ENCODE measurements at places on chromosomes 12 and 14.

- DNase-seq = no peak
These were observed 592.2 kb downstream of the NRXN3 start for GRCh38 chr14:78762331-78762730.

DNA sequence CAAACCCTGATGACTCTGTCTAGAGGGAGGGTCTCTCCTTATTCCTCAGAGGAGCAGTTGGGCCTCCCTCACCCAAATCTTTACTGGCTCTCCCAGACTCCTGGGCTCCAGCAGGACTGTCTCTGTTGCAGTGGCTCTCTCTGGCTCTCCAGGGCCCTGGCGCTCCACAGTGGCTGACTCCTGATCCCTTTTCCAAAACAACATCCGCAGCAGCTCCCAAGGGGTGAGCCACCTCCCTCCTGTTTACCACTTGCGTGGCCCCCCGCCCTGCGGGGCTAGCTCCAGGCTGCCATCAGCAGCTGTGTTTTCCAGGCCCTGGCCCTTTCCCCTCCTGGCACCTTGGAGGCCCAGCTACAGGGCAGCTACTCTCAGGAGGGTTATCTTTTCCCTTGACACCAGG, 123.5 kb downstream of the CALM1 start:
- DNase-seq = no peak

- no peak for DNase-seq
These were observed 176.5 kb downstream of the PIWIL1 start for GRCh38 chr12:130514149-130514551.

DNA sequence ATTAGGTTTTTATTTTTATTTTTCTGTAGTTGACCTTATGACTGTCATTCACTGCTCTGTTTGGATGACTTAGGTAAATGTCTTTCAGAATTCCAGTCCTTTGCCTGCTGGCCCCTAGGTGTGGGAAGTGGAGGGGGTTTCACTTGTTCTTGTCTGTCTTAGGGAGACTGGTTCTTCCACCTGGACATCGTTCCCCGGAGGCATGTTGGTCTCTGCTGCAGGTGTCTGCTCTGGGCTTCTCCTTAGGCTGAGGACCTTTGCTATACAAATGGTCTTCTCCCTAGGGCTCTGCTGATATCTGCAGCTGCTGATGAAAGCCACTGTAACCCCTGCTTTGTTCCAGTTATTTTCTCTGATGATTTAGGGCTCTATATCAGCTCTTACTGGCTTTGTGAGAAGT, 97.1 kb downstream of the OTOGL start:
- DNase-seq = no peak

- no peak for DNase-seq
These were observed 6.5 kb downstream of the NFE2 start for GRCh38 chr12:54294152-54294952.

DNA sequence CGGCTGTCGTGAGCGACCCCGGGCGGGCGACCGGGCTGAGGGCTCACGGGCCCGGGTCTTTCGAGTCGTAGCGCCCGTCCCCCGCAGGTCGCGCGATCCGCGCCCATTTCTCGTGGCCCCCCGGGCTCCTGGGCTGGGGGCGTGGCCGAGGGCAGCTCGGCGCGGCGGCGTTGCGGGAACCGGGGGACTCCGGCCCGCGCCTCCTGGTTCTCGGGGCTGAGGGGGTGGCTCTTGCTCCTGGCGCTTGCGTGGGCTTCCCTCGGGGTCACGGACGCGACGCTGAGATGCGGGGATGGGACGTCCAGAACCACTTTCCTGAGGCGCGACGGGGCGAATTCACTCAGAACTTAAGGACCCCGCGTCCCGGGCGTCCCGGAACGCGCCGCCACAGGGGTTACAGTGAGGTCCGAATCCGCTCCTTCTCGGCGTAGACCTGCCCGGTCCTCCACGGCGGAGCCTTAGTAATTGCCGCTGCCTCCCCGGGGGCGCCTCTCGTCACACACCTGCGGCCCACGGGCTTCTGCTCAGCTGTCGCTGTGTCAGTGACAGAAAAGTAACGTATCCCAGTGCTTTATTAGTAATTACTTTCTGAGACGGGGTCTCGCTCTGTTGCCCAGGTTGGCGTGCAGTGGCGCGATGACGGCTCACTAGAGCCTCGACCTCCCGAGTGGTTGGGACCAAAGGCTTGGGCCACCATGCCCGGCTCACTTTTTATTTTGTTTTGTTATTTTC, 606 bp downstream of the EP400 start:
- DNase-seq = no peak

DNA sequence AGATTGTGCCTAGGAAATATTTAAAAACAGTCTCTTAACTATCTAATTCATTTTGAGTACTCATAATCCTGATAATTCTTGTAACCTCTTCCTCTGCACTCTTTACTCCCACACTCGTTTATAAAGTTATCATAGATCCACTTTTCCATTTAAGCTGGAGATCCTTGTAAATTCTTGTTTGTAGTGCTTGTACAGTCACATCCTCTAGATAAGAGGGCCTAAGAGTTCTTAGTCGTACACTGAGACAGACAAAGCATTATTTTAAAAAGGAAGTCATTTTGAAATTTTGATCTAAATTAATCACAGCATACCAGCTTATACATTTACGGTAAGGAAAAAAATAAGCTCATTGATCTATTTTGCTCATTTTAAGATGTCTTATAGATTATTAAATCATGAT, 42.5 kb downstream of the LMO3 start:
- no peak for DNase-seq

DNA sequence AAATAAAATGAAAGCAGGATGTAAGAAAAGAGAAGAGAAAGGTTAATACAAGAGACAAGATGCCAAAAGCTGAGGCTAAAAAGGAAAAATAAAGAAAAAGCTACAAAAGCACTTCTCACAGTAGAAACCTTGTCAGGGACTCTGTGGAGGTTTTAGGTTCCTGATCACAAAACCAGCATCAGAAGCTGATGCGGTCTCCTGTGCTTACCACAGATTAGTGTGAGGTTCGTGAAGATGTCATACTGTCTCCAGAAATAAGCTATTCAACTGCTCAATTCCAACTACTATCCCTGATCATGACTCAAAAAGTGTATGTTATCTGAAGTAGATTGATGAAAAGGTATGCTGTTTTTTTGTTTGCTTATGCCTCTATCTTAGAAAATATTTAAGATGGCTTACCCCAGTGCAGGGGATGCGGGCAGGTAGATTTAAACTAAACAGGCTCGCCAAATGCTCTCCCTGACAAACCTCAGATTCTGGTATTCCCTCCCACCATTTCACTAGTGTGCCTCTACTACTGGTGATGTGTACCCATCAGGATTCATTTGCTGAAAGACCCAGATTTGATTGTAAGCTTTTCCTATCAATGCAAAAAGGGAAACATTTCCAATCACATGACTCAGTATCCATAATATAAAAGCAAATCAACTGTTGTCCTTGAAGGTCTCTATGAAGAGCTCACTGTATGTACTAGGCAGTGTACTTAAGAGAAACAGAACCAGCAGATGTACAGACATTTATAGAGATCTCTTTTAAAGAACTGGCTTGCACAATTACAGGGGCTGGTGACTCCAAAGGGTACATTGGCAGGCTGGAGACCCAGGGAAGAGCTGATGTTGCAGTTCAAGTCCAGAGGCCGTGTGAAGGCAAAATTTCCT, 169.5 kb upstream of the FOXN3 start:
- DNase-seq = no peak

- no peak for DNase-seq
These were observed 486.1 kb upstream of the TMEM132C start for GRCh38 chr12:127780881-127781280.

GRCh38 chr12:94157981-94158411, 9.6 kb downstream of the PLXNC1 start:
- DNase-seq = no peak

- no peak for DNase-seq
These were observed 30.6 kb downstream of the ATF7IP start for GRCh38 chr12:14396071-14396470.

DNA sequence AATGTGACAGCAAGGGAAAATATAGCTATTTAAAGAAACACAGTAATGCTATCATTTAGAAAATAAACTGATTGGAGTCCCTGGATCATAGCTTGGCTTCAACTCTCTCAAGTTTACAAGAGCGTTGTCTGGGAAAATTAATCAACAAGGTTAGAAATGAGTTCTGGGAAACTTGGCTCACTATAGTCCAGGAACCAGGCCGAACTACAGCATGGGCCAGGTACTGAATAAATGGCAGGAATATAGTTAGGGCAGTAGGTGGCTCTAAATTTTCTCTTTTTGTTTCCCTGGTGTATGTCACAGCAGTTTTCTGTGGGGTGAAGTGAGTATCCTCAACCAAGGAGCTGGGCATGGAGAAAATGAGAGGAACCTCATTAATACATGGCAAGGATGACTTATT, 72.4 kb downstream of the PLBD1 start:
- no peak for DNase-seq

DNA sequence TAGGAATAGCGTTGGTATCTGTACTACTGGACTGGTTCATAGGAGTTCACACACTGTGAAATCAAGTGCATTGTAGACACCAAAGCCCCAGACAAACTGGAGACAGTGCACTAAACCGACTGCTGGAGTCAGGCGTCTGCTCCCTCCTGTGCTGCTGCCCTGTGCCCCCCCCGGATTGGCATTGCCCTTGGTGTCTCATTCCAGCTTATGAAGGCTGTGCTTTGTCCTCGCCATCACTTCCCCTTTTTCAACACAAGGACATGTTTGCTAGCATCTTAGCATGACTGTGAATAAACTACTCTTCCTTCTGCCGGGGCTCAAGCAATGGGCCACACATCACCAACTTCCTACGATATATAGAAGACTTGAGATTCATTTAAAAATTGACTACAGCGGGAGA, 84.0 kb downstream of the TMCC3 start:
- DNase-seq = no peak

GRCh38 chr12:9634177-9634803, 26.6 kb upstream of the KLRB1 start:
- peak; percentile 59 for DNase-seq

DNA sequence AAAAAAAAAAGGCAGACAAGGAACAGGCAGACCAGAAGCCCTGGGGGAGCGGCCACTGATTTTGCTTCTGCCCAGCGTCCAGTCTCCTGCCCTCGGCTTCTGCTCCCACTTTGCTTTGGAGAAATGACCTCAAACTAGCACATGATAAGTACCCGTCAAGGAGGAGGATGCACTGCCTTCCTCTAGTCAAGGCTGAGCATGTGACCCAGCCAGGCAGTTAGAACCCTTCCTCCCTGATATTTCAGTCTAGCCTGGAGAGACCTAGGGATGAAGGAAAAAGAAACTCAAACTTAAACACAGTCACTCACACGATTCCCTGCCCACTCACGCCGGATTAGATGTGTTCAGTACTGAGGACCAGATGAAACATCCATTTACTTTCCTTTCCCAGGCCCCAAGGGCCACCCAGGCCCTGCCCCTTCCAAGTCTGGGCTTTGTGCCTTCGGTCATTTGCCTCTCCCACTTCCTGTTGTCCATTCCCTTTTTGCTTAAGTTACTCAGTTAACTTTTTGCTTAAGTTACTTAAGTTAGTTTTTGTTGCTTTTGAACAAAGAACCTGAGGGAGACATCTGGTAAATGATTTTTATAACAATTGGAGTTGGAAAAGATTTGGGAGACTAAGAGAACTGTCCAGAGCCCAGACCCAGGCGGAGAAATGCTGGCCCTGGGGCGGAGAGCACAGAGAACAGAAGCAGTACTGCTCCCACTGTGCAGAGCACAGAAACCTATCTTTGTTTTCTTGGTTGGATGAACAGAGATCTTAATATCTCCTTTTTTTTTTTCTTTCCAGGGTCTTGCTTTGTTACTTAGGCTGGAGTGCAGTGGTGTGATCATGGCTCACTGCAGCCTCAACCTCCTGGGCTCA, 23.0 kb upstream of the TTC7B start:
- no peak for DNase-seq

GRCh38 chr12:22533155-22533554, 11.2 kb downstream of the C2CD5 start:
- no peak for DNase-seq

GRCh38 chr12:86729739-86730138, 473.5 kb upstream of the MGAT4C start:
- no peak for DNase-seq

- DNase-seq = peak; percentile 50
These were observed 2.1 kb downstream of the DDN start for GRCh38 chr12:48996794-48997718.

DNA sequence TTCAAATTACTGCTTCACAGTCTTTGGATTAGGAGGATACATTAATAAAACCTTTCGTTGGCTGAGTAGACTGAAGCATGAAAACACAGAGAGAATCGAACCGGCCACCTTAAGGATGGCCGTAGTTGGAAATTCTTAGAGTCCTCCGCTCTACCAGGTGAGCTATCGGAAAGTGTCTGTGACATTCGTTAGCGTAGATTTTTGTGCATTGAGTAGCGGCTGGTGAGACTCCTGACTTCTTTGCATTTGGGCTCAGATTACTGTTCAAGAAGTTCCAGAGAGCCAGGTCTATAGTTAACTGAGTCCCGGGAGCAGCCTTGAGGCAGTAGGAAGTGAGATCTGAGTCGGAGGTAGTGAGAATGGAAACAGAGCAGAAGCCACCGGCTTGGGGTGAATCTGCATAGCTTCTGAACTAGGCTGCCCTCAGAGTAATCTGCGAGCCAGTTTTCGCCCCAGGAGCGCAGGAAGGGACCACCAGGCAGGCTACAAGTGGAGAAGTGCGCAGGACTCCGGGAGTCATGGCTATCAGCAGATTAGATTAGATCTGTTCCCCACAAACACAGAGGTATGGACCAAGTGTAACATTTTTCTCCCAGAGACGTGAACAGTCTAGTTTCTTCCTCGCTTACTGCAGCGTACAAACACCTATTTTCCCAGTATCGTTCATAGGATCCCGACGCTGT, 11.0 kb downstream of the OR6S1 start:
- peak; percentile 47 for DNase-seq

DNA sequence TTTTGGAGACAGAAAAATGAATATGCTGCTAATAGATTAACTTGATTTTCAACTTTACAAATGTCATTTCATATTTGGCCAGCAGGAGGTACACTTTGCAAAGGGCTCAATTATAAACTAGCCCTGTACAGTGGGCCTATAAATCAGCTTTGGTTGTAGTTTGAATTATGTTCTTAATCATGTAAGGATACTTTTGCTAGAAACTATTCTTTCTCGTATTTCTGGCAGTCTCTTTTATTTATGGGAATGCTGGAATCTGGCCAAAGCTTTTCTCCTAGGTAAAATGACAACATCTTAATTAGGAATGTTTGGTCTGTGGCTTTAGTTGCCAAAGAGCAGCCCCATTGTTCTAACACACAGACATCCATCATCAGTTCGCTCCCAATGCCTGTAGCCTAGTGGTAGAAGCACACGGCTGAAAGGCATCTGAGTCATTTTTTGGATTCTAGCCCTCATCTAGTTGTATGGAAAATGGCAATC, 1322.3 kb upstream of the SEL1L start:
- DNase-seq = peak; percentile 17

DNA sequence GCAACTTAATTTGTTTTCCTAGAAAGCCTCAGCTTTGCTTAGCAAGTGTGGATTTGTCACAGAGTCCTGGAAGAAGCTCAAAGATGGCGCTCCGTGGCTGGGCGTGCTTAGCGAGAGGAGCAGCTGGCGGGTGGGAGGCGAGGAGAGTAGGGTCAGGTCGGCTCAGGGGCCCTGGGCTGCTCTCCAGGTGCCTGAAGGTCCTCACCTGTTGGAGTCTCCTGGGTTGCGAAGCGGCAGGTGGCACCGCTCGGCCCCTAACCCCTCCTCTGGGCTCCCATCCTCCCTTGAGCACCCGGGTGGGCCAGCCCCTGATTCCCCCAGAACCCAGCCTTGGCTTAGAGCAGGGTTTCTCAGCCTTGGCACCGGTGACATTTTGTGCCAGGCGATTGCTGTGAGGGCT, 25.1 kb downstream of the LRTM2 start:
- no peak for DNase-seq

GRCh38 chr14:58629281-58629680, 8.5 kb upstream of the DACT1 start:
- DNase-seq = no peak
